NCI-H1048 (cell line): ENCODE measurements at places on chromosomes 12 and 14.

- no peak for DNase-seq
Observed at GRCh38 chr12:6452944-6453630, 1.2 kb downstream of the TAPBPL start.

DNA sequence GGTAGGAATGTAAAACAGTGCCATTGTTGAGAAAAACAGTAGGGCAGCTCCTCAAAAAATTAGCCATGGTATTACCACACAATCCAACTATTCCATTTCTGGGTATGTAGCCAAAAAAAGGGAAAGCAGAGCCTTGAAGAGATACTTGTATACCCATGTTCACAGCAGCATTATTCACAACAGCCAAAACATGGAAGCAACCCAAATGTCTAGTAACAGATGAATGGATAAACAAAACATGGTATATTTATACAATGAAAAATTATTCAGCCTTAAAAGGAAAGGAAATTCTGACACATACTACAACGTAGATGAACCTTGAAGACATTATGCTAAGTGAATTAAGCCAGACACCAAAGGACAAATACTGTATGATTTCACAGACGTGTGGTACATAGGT, 67.6 kb upstream of the GNG2 start:
- no peak for DNase-seq

- DNase-seq, result no peak
Observed at GRCh38 chr14:71720978-71721624, 211.1 kb upstream of the RGS6 start.

GRCh38 chr12:111256629-111257434, 112.1 kb downstream of the PHETA1 start:
- DNase-seq, result no peak
